ENCODE measurements at places on chromosomes 6 and 20. TPM values are rescaled to one million over a fixed set of nuclear protein-coding genes. Genes with fewer than 3 reads are reported as not detected.

RBL1 gene
- 53.9 TPM for total RNA-seq

SMPD2 gene
- 13.0 TPM for total RNA-seq

- DNase-seq, result peak; percentile 68
These were observed 2.0 kb upstream of the PLCG1 start for GRCh38 chr20:41135187-41135887.

CLPSL1 gene
- not detected for total RNA-seq

IMPG1 gene
- not detected for total RNA-seq

DNA sequence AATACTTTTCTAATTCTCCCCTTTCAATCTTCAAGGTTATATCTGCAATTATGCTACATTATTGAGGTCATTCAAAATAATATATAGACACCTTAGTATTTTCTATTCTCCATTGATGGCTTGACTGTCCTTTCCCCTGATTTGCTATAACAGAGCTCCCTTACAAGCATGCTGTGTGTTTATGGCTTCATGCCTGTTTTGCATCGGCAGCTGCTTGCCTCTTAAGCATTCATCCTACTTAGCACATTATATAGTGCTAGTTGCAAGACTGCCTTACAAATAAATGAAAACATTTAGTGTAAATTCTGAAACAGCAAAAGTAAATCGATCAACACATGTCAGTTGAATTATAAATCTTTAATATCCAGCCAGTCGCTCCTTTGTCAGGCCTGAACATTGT lies 476.2 kb upstream of the POU3F2 start:
- no peak for DNase-seq

FLOT1 gene
- total RNA-seq, result 199 TPM
